Psoas muscle (tissue), 8 donors: ENCODE measurements at places on chromosomes 11 and 22.

GRCh38 chr11:44931466-44931865 is 19.2 kb downstream of the TP53I11 start:
- DNase-seq = no peak

GRCh38 chr11:23087407-23087806 is 227.1 kb upstream of the CCDC179 start:
- no peak for DNase-seq

DNA sequence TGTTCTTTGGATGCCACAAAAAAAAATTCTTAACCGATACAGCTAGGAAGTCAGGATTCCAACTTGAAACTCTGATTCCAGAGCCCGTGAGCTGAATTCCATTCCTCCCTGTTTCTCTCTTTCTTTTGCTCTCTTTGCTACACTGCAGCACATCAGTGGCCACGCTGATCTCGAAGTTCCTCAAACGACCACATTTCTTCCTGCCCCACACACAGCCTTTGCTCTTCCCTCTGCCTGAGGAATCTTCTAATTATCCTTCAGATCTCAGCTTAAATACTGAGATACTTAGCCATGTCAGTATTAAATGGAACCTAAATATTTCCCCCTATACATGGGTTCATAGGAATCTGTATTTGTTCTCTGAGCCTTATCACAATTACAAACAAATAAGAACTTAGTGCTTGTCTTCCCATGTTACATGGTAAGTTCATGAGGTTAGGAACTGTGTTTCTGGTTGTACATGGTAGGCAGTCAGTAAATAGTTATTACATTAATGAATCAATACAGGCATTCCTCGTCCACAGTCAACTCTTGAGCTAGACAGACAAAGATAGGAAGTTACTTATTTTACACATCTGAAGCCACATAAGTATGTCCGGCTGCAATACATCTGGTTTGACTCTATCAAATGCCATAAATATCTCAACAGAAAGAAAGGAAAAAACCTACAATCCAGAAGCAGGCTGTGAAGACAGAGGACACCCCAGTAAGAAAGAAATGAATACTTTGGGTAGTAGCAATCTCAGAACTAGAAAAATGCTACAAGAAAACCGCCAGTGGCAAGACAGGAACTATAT is 86.6 kb downstream of the MAML2 start:
- DNase-seq = no peak

DNA sequence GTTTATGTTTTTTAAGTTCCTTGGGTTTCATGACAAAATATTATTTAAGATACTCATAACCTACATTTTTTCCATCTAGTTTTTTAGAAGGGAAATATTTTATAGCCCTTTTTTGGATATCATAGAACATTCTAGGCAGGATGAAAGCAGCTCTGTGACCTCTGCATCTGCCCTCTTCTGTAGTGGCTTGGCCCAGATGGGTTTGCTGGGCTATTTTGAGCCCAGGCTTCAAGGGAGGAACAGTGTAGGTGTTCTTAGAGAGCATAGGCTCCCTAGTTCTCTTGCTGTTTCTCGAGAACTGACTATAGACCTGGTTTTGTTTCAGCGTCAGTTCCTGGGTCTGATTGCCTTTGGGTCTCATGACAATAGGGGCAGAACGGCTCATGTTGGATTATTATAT is 32.2 kb downstream of the DIXDC1 start:
- no peak for DNase-seq

DNA sequence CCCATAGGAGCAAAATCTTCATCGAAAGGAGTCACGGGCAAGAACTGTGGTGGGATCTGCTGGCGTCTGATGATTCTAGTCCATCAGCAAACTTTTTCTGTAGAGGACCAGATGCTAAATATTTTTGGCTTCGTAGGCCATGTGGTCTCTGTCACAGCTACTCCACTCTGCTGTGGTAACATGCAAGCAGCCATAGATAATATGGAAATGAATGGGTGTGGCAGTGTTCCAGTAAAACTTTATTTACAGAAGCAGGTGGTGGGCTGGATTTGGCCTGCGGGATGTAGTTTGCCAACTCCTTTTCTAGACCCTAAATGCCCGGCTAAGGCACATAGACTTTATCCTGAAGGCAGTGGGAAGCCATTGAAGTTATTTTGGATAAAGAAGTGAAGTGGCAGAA is 32.9 kb downstream of the BMAL1 start:
- no peak for DNase-seq
